Forelimb muscle (tissue), 1 donor: ENCODE measurements at places on chromosomes 4 and X.

GRCh38 chrX:10570601-10571000 is 49.8 kb downstream of the MID1 start:
- no peak for DNase-seq

DNA sequence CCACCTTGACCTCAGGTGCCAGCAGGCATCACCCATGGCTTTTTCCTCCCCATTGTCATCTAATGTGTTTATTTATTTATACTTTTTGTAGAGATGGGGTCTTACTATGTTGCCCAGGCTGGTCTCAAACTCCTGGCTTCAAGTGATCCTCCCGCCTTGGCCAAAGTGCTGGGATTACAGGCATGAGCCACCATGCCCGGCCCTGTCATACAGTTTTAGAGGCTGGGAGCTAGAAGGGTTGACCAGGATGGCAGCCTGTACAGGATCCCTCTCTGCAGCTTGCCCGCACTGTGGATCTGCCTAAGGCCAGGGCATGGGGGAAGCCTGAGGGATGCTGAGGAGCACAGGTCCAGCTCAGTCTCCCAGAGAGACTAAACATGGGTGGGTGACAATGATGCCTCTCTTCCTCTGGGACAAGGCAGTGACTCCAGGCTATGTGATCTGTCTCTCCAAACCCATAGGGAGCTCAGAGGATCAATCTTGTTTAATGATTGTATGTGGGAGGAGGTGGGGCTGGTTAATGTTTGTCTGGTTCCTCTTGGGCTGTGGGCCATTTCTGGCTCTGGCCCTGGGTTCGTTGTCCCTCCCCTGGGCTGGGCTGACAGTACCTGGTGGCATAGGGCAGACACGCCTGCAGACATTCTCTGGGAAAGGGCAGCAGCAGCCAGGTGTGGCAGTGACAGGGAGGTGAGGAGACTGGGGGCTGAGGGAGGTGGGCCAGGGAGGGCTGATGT is 8.3 kb upstream of the GJB1 start:
- no peak for DNase-seq

DNA sequence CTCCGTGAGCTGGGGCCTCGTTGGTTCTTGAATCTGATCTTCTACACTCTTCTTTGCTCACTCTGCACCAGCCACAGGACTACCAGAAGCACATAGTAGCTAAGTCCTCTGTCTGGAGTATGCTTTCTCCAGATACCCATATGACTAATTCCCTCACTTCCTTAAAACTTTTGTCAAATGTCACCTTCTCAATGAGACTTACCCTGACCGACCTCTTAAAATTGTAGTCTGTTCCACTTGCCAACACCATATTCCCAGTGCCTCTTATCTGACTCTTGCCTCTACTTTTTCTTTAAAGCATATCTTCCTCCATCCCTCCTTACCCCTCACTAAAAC is 10.0 kb downstream of the PARM1 start:
- DNase-seq, result no peak

GRCh38 chr4:38178392-38178995 is 218.3 kb downstream of the PTTG2 start:
- DNase-seq, result no peak

DNA sequence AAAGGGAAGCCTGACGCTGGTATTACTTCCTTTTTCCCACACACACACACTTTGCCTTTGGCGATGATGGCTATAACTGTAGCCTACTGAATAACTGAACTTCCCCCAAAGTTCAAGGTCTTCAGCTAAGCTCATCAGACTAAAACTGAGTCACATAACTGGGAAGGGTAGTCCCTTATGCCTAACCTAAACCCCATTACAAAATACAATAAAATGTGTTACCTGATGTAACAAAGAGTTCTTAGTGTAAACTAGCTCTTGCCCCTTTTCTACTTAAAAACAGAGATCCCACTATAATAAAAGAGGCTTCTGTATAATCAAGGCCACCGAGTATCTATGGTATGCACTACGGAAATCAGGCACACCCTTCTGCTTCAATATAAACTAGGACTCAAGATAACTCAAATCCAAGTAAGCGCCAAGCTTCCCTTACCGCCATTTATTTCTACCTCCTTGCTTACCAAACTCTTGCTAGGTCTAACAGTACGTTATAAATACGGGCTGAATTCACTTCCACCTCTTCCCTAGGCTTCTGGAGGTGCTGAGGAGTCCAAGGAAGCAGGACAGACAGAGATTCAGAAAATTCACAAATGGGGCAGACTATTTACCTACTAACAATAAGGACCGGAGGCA is 2.4 kb downstream of the OTUD4 start:
- DNase-seq, result no peak

DNA sequence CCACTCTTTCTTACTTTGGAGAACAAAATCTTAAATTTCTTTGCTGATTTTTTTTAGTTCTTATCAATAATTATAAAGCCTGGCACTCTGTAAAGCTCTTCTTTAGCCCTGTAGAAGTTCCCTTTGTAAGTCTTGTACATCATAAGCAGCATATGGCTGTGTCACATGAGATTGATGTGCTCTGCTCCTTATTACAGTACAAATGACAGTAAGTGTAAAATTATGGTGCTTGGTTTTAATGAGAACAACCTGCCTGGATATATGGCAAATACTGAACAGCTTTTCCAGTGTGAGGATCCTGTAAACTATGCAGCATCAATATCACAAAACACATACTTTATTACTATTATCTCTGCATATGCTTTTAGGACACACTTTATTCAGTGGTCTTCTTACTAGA is 145.9 kb upstream of the GNPDA2 start:
- no peak for DNase-seq

DNA sequence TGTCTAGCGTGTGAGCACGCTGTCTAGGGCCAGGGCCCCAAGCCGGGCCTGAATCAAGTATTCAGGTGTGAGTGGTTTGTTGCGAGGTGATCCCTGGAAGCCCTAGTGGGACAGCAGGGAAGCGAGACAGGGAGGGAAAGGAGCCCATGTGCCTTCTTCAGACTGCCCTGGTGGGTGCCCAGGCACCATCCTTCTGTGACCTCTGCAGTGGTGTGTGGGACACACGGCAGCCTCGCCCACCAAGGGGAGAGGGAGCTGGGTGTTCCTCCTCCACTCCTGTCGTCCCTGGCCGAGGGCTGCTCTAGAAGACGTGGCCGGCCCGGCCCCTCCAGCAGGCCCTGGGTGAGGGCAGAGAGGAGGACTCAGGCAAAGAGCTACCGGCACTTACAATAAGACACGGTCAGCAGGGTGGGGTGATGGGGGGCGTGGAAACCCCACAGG is 47.4 kb downstream of the HTRA3 start:
- DNase-seq, result no peak

DNA sequence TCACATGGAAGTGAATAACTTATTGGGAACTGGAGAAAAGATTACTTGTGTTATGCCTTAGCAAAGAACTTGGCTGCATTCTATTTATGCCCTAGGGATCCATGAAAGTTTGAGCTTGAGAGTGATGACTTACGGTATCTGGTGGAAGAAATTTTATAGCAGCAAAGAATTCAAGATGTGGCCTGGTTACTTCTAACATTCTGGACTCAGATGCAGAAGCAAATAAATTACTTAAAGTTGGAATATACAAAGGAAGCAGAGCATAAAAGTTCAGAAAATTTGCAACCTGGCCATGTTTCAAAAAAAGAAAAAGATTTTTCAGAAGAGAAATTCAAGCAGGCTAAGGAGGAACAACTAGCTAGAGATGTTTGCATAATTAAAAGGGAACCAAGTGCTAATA is 252.3 kb upstream of the WDFY3 start:
- peak; percentile 13 for DNase-seq

- DNase-seq, result no peak
Measured at GRCh38 chrX:29858714-29859113, 356.6 kb upstream of the MAGEB2 start.

GRCh38 chr4:184382189-184382846 is 92.0 kb downstream of the IRF2 start:
- no peak for DNase-seq

DNA sequence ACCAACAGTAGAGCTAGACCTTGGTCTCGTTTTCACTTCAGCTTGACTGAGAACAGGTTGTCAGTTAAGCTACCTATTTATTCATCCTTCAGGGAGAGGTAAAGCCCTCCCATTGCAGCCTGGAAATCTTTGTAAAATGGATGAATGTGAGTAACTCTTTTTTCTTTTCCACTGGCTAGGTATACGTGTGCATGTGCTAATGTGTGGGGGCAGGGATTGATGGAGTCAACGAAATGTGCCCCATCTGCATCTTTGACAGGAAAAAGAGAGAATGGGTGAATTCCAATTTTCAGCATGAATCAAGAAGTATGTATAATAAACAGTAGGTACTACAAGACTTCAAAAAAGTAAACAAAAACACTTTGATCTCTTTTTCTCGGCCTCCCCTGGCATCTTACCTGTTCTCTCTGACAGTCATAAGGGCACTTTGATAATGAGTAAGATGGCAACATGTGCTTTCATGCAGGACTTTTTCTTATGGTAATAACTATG is at the start of gene IL21:
Gene IL21 (minus strand): TSS at position 51 of the 492 bp plus-strand sequence. CDS start 55 bp downstream, outside the sequence.
- DNase-seq, result no peak

- DNase-seq, result no peak
Measured at GRCh38 chrX:119647552-119648420, 41.6 kb upstream of the NKRF start.

DNA sequence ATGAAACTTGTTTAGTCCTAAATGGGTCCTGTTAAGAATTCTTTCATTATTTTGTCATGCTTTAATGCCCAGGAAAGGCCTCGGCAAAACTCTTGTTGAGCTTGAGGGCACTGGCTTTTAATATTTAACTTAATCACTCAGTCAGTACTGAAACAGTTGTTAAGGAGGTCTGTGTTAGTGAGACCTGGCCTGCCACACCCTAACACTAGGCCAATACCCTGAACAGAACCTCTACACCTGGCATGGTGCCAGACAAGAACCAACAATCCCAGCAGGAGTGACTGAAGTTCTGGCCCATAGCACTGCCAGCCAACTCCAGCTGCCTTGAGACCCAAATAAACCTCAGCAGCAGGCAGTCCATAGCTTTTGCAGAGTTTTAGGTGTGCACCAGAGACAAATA is 85.7 kb upstream of the ITM2A start:
- no peak for DNase-seq

GRCh38 chrX:44432641-44433040 is 89.2 kb upstream of the EFHC2 start:
- DNase-seq, result no peak

DNA sequence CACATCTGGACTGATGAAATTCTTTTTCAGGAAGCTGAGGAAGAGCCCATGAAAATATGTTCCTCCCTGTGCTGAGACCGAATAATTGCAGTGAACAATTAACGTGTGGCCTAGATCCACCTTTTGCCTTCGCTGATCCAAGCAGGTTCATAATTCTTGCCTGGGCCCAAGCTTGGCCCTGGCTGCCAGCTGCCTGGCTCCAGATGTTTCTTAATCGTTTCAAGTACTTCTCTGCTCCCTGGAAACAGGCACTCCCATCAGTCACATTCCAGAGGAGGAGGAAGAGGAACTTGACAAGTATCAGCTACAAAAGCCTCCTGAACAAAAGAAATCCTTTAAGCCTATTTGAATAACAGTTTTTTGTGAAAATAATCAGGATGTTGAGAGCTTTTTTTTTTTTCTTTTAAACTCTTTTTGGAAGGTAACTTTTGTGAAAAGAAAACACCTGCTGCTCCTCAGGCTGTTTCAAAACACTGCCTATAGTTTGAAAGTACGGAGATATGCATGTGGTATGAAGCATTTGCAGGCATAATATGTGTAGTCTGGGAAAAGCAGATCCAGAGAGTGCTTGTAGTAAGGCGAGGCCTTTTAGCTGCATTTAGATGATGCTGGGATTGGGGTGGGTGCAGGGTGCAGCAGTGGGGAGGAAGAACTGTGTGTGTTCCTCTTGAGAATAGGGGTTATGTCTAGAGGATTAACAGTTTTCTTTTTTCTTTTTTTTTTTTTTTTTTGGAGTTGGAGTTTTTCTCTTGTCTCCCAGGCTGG is 154.4 kb downstream of the PTTG2 start:
- no peak for DNase-seq

DNA sequence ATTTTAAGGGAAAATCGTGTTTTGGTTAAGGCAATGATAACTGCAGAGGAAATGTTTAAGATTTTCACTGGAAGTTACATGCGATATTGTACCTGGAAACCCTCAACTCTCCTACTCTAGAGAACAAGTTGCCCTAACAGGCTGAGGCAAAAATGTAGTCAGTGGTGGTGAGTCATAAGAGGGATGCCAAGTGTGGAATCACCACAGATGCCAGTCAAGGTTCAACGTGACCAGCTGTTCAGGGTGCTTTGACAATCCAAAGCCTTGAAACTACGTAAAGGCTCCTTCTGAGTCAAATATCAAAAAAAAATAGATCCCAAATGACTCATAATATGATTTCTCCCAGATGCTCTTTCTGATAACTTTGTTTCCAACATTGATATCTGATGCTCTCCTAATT is 77.9 kb upstream of the AFF2 start:
- DNase-seq, result no peak

GRCh38 chrX:76971393-76972376 is 475.5 kb upstream of the FGF16 start:
- no peak for DNase-seq

GRCh38 chr4:41567186-41567585 is 29.2 kb downstream of the LIMCH1 start:
- DNase-seq, result no peak

DNA sequence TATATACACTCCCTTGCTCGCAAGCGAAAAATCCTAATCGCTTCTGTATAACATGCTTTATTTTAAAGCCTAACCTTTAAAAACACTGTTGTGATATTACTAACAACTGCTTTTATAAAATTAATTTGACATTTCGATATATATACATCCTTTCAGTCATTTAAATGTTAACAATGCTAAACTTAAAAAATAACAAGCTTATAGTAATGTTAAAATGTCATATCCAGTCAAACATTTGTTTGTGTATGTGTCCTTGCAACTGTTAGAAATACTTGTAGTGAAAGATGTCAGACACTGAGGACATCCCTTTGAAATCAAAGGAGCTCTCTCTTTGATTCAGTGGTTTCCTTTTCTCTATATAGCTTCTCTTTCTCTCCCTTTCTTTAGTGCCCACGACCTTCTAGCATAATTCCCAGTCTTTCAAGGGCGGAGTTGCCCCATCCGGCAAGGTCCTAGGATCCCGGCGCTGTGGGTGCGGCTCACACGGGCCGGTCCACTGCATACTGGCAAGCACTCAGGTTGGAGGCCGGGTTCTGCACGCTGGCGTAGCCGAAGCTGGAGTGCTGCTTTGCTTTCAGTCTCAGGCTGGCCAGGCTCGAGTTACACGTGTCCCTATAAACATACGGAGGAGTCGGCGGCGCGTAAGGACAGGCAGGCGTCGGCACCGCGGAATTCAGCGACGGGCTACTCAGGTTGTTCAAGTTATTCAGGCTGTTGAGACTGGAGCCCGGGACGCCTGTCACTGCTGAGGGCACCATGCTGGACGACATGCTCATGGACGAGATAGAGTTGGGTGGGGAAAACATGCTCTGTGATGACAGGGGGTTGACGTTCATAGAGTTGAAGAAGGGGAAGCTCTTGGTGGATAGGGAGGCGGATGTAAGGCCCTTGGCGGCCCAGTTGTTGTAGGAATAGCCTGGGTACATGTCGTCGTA is 5.0 kb downstream of the PITX2 start:
- no peak for DNase-seq

DNA sequence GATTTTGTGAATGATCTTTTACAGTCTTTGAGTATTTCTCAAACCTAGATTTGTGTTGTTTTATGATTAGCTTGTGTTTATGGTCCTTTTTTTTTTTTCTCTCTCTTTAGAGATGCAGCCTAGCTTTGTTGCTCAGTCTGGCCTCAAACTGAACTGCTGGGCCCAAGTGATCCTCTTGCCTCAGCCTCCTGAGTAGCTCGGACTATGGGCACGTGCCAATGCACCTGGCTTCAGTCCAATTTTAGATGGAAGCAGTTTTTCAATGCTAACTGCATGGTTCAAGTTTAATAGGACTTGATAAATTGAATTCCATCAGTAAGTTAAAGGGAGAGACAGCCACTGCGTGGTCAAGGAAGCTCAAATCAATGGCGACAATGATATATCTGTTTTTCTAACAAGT is 3.8 kb upstream of the FGG start:
- no peak for DNase-seq
